H1 (cell line): ENCODE measurements at places on chromosomes 1 and 21.

DNA sequence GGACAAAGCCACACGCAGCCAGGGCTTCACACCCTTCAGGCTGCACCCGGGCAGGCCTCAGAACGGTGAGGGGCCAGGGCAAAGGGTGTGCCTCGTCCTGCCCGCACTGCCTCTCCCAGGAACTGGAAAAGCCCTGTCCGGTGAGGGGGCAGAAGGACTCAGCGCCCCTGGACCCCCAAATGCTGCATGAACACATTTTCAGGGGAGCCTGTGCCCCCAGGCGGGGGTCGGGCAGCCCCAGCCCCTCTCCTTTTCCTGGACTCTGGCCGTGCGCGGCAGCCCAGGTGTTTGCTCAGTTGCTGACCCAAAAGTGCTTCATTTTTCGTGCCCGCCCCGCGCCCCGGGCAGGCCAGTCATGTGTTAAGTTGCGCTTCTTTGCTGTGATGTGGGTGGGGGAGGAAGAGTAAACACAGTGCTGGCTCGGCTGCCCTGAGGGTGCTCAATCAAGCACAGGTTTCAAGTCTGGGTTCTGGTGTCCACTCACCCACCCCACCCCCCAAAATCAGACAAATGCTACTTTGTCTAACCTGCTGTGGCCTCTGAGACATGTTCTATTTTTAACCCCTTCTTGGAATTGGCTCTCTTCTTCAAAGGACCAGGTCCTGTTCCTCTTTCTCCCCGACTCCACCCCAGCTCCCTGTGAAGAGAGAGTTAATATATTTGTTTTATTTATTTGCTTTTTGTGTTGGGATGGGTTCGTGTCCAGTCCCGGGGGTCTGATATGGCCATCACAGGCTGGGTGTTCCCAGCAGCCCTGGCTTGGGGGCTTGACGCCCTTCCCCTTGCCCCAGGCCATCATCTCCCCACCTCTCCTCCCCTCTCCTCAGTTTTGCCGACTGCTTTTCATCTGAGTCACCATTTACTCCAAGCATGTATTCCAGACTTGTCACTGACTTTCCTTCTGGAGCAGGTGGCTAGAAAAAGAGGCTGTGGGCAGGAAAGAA lies 8.1 kb downstream of the PSRC1 start:
- DNase-seq, result no peak

GRCh38 chr21:14773777-14774345 lies 227.7 kb upstream of the SAMSN1 start:
- peak; percentile 82 for DNase-seq

DNA sequence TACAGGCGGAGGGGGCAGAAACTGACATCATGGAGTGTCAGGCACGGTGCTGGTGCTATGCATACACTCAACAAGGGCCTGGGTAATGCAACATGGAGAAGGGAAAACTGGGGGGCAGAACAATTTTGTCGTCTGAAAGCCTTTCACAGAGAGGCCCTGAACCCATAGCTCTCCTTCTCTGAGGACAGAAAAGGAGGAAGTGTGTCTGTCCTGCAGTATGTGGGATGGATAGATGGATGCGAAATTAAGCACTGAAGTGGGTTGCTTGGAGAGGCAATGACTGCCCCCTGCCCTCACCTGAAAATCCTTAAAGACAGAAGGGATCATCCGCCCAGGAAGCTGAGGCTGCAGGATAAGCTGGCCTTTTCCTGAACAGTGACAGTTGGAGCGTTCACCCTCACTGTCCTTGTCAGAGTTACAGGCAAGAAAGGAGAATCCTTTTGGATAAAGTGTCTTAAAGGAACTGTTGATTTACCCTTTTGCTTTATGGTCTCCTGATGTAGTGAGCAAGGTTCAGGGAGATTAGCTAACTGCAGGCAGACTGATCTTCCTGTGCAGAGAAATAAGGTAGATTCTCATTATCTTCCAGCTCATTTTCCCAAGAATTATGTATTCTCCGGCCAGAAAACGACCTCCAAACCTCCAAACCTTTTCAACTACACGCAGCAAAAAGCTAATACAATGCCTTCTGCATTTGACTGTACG lies 1.6 kb upstream of the FAM20B start:
- DNase-seq, result no peak

DNA sequence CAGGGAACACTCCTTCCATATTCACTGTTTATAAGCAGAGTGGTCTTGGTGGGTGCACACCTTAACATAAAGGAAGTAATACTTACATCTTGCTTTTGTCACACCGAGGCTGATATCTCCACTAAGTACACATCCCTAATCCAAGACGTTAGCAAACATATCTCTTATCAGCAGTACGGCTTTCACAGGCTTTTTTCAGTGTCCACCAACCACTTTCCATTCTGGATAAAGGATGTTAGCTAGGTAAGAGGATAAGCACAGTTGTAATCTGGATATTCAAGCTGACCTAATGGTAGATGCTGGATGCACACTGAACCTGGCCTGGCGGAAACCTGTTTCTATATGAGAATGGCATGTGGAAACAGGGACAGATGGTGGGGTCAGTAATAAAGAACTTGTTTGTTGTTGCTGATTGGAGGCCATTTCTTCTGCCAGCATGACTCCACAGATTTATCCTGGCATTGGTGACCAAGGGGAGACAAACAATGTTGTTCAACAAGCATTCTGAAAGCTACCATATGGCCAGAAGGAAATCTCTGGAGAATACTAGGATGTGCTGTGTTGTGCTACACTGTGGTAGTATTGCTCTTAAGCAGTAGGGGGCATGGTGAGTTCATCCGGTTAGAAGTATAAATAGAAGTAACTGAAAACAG lies 416.4 kb downstream of the PTBP2 start:
- no peak for DNase-seq

- no peak for DNase-seq
Observed at GRCh38 chr1:227854189-227854588, 38.7 kb downstream of the PRSS38 start.

- no peak for DNase-seq
Observed at GRCh38 chr1:108817016-108817415, 39.9 kb downstream of the AKNAD1 start.

DNA sequence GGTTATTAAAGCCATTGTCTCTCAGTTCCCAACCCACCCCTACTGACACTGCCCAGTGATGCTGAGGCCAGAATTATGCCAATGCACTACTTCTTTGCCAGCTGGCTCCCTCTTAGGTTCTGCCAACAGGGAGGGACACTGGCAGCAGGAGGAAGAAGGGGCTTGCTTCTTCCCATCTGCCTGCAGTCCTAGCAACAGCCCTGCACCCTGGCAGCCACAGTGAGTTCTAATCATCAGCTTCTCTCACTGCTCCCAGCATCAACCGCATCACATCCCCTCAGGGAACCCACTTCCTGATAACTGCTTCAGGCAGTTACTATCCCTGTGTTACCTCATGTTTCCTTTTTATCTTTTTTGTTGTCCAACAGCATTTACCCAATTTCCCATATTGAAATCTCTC lies 86.2 kb downstream of the UBR4 start:
- DNase-seq, result no peak

- no peak for DNase-seq
Observed at GRCh38 chr1:67887146-67887545, 53.9 kb upstream of the GNG12 start.

GRCh38 chr1:50481142-50481736 lies 58.0 kb upstream of the DMRTA2 start:
- no peak for DNase-seq

DNA sequence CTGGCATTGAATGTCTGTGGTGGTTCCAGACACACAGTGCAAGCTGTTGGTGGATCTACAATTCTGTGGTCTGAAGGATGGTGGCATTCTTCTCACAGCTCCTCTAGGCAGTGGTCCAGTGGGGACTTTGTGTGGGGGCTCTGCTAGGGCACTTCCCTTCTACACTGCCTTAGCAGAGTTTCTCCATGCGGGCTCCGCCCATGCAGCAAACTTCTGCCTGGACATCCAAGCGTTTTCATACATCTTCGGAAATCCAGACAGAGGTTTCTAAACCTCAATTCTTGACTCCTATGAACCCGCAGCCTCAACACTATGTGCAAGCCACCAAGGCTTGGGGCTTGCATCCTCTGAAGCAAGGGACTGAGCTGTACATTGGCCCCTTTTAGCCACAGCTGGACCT lies 43.0 kb downstream of the RGS18 start:
- no peak for DNase-seq

GRCh38 chr1:204166219-204166618 lies at the start of gene REN:
TSS of gene REN (minus strand) at chr1:204166337. CDS start at chr1:204166293, 44 bp downstream.
- DNase-seq, result no peak

- no peak for DNase-seq
Observed at GRCh38 chr1:102724741-102725140, 383.6 kb downstream of the COL11A1 start.

- DNase-seq, result no peak
Observed at GRCh38 chr1:192668409-192668983, 32.5 kb downstream of the RGS13 start.

GRCh38 chr1:26233903-26234643 lies at the start of gene CEP85:
TSS of gene CEP85 (plus strand) at chr1:26234200. CDS start at chr1:26239784, 5,584 bp downstream.
- peak; percentile 98 for DNase-seq

DNA sequence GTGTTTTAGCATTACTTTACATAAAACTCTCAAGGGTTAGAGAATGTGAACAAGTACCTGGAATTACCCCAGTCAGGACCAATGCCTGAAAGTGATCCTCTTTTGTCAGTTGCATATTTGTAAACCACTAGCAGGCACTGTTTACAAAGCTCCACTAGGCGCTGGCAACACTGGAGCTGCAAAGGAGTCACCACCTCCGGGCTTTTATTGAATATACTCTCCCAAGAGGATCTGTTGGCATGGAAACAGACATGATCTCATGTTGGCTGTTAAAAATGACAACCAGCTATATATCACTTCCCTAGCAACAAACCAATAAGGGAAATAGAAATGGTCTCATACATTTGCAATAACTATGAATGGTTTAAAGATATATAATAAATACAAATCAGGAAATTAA lies 116.0 kb downstream of the TTLL7 start:
- DNase-seq, result no peak

- no peak for DNase-seq
Observed at GRCh38 chr1:240508201-240508600, 103.8 kb downstream of the GREM2 start.

- peak; percentile 92 for DNase-seq
Observed at GRCh38 chr1:153626904-153627714, at the start of gene S100A13. TSS of gene S100A13 (minus strand) at chr1:153627505. CDS start at chr1:153626472, 1,033 bp downstream.

GRCh38 chr1:116559304-116559761 lies 11.5 kb downstream of the CD58 start:
- DNase-seq, result no peak

GRCh38 chr1:206004826-206005225 lies 1.6 kb upstream of the RAB7B start:
- no peak for DNase-seq

- DNase-seq, result no peak
Observed at GRCh38 chr1:62407398-62408009, 29.3 kb upstream of the USP1 start.

GRCh38 chr1:165793951-165794350 lies 25.3 kb upstream of the TMCO1 start:
- DNase-seq, result no peak

GRCh38 chr1:99539131-99539530 lies 106.8 kb upstream of the PALMD start:
- DNase-seq, result no peak
